Left renal cortex interstitium (tissue), 4 donors: ENCODE measurements at places on chromosomes 13 and 19. TPM values are rescaled to one million over a fixed set of nuclear protein-coding genes. Genes with fewer than 3 reads are reported as not detected.

The LYPD5 gene
- 0.29 TPM for polyA plus RNA-seq

GRCh38 chr19:54047616-54048015, 16.1 kb downstream of the VSTM1 start:
- no peak for DNase-seq

GRCh38 chr19:1929021-1929742, 11.8 kb upstream of the CSNK1G2 start:
- no peak for DNase-seq

The ONECUT3 gene
- polyA plus RNA-seq, result 0.05 TPM

- no peak for DNase-seq
These were observed 1.1 kb upstream of the PSMC4 start for GRCh38 chr19:39969681-39970424.

GRCh38 chr13:47957073-47957472, 44.0 kb downstream of the SUCLA2 start:
- no peak for DNase-seq

GRCh38 chr13:94309576-94309975, 169.9 kb downstream of the DCT start:
- DNase-seq, result no peak

- DNase-seq, result peak; percentile 69
These were observed 821 bp downstream of the TDRD3 start for GRCh38 chr13:60397704-60398378.

The APOC4 gene
- polyA plus RNA-seq, result not detected

DNA sequence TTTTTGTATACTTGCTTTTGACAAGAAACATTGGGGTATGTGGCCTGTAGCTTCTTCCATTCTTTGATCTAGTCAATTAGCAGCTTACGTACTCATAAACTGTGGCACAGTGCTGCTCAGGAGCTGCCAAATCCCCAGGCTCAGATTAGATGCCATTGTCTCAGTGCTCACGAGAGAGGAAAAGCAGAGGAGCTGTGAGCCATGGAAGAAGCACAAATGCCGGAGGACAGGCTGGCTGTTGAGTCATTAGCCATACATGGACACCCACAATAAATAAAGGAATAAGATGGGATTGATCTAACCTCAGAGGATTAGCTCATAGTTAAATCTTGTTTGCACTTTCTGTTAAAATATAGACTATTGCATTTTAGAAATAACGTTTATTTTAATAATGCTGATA, 121.7 kb downstream of the POSTN start:
- no peak for DNase-seq

DNA sequence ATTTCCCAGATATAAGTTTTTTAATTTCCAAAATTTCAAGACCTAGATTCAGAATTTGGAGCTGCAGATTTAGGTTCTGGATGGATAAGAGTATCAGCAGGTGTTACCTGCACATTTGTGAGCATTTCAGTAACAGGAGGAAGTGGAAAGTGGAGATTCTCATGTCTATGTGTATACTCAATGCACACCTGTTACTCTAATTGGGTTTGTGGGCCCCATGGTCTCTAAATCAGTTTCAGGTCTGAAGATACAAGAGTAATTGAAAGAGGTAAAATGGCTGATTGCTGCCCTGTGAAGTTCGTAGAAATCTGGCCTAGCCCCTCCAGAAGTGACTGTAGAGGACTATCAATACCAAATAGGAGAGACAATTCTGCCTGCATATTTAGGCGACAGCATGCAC, 13.9 kb downstream of the ZNF675 start:
- DNase-seq, result no peak

- no peak for DNase-seq
These were observed 188.9 kb downstream of the KCTD12 start for GRCh38 chr13:76697288-76697687.

DNA sequence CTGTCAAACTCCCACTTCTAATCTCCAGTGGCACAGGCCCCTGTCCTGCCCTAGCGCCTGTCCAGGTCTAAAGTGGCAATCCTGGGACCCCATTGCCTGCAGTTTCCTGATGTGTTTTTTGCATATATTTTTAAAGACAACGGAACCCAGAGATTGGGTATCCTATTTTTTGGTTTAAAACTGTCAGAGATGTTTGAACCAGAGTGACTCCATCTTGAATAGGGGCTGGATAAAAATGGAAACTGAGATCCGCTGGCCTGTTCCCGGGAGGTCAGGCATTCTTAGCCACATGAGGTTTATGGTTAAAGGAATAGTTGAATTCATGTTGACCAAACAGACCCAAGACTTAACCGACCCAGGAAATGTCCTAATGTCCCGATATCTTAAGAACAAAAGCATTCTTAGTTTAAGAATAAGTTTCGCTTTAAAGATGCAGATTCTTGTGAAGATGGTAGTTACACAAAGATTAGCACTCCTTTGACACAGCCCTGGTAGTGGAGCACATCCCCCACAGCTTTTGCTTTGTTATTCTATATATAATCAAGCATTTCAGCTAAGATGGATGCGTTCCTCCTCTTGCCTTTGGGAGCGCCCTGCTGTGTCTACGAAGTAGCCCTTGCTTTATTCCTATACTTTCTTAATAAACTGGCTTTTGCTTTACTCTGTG, 332.1 kb downstream of the UQCRFS1 start:
- no peak for DNase-seq

DNA sequence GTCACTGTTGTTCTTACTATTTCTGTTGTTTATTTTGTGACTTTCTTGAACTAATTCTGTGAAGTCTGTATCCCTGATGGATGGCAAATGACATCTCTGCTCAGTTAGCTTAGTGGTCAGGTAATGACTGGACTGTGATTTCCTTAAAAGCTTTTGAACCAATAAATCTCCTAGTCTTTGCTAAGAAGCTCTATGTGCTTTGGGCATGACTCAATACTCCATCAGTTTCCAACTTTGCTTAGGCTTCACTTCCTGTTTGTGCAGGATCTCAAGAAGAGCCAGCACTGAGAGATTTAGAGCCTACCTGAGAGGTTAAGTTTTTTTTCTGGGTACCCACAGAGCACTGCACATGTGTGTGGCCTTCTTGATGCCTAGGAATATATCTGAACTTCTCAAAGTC, 329.7 kb upstream of the HTR2A start:
- DNase-seq, result no peak

The CEACAM4 gene
- 0.14 TPM for polyA plus RNA-seq

The C13orf42 gene
- polyA plus RNA-seq, result 0.13 TPM

- DNase-seq, result no peak
These were observed 17.2 kb upstream of the GJB2 start for GRCh38 chr13:20209948-20210347.

GRCh38 chr19:16342002-16342715, 17.5 kb downstream of the KLF2 start:
- no peak for DNase-seq

DNA sequence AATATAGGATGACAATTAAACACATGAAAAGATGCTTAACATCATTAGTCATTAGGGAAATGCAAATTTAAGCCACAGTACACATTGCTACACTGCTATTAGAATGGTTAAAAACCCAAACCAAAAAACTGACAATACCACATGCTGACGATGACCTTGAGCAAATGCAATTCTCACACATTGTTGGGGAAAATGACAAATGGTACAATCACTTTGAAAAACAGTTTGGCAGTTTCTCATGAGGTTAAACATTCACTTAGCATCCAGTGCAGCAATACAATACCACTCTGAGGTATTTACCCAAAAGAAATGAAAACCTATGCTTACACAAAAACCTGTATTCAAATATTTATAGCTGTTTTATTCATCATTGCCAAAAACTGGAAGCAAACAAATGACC, 11.3 kb downstream of the FLT3 start:
- no peak for DNase-seq

- DNase-seq, result no peak
These were observed 7.9 kb upstream of the KLK8 start for GRCh38 chr19:51009061-51009891.

- DNase-seq, result no peak
These were observed 6.0 kb upstream of the TNFAIP8L1 start for GRCh38 chr19:4633140-4633967.

GRCh38 chr19:17766543-17767131, 15.4 kb downstream of the FCHO1 start:
- DNase-seq, result no peak

The PTGIR gene
- polyA plus RNA-seq, result 2.1 TPM

The PLPP2 gene
- polyA plus RNA-seq, result 2.9 TPM

DNA sequence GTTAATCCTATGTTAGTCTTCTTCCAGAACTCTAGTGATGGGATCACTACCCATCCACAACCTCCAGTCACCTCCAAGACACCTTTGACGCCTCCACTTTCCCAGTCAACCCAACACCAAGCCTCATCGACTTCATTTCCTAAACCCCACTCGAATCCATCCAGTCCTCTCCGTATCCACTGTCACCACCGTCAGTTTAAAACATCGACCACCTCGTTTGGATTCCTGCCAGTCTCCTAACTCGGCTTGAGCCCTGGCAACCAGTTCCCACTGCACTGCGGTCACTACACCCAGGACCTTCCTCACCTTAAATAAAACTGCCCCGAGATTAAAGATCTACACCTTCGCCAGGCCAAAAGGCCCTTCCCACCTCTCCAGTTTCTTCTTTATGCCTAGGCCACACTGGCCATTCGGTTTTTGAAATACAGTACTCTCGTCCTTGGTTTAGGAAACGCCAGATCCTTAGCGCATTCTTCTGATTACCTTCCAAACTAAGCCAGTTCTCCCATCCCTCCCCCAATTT, 1.2 kb downstream of the MTIF3 start:
- no peak for DNase-seq

GRCh38 chr19:49231804-49232203, 74.2 kb downstream of the TRPM4 start:
- no peak for DNase-seq

The CSNK1G2 gene
- polyA plus RNA-seq, result 79.6 TPM

The CFD gene
- polyA plus RNA-seq, result 5.4 TPM

DNA sequence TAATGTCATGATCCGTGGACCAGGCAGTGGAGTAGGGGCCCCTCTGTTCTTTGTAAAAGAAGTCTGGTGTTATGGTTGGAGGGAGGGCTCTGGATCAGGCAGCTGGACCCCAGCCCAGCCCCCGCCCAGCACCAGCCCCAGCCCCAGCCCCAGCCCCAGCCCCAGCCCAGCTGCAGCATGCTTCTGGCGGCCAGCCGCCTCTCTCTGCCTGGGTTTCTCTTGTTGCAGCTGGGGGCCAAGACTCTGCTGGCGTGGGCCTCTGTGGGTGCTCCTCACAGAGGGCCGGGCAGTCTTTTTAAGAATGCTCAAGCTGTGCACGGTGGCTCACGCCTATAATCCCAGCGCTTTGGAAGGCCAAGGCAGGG, 17.9 kb downstream of the DOT1L start:
- no peak for DNase-seq

The CYP2F1 gene
- not detected for polyA plus RNA-seq

DNA sequence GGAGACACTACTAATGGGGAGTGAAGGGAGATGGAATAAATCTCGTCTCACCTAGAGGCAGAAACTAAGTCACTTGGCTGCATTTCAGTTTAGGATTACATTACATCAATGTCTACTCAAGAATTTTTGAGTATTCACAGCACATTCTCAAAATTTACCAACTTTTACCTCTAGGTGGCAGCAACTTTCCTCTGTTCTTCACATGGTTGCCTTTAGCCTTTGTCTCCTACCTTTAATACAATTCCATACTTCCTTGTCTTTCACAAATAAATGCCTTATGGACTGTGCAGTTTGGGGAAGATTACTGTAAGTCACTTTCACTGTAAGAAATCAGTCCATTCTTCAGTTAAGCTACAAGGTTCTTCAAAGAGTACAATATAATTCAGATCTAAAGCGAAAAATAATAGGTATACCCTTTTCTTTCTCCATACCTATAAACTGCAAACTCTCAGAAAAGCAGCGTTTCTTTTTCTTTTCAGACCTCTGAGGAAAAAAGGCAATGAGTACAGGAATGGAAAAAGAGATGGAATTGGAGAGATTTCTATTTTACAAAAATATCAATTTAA, 379.4 kb downstream of the KLF12 start:
- DNase-seq, result peak; percentile 81

DNA sequence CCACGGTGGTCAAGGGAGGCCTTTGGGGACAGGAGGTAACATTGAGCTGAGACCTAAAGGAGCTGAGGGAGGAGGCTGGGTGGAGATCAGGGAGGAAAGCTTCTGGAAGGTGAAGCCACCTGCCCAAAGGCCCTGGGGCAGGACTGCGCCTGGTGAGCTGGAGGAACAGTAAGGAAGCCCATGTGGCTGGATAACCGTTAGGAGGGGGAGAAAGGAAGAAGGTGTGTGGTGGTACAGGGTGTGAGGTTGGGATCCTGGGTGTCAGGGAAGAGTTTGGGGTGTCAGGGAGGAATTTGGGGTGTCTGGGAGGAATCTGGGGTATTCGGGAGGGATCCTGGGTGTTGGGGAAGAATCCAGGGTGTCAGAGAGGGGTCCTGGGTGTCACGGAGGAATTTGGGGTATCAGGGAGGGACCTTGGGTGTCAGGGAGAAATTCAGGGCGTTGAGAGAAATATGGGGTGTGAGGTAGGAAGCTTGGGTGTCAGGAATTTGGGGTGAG, 695 bp downstream of the TICAM1 start:
- DNase-seq, result no peak

DNA sequence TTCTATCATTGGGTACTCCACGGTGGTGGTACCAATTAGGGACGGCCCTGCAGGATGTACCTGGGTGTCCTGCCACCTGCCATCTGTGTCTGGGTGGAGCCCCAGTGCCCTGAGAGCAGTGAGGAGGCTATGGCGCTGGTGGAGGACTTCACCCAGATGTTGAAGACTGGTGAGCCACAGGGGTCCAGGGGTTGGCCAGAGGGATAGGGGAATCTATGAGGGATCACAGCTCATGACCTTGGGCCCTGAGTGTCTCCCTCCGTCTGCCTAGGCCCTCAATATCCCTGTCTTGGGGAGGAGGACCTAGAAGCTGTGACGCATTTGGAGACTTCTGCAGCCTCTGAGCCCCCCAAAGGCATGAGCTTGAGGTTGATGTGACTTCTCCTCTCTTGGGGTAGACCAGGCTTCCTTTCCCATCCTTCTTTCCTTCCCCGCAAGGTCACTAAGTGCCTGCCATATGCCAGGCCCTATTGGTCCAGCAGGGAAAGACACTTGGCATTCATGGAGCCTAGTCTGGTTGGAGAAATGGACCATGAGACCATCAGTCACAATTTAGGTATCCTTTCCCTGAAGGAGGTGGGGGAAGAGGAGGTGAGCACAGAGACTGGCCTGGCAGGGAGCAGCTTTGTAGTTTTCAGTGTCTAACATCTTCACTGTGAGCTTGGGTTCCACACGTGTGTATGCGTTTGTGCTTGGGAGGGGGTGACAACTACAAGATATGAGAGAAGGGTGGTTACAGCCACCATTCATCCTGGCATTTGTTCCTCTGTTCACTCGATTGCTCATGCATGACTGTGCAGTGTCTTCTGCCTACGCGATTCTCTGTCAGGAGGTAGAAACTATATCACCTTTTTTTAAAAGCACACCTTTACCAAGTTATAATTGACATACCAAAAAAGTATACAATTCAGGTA, 5.1 kb upstream of the MZF1 start:
- DNase-seq, result no peak
